ENCODE measurements at places on chromosomes 13 and 19.

DNA sequence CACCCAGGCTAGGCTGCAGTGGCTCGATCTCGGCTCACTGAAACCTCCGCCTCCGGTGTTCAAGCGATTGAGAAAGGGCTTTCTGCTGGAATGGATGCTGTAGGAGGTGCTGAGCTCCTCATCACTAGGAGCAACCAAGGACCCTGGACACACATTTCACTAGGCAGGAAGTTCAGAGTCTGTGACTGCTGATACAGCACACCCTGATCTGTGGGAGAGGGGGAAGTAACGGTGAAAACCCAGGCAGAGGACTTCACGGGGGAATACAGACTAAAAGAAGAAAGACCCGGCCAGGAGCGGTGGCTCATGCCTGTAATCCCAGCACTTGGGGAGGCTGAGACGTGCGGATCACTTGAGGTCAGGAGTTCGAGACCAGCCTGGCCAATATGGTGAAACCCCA, 11.9 kb upstream of the NOTCH3 start:
- DNase-seq, result no peak

DNA sequence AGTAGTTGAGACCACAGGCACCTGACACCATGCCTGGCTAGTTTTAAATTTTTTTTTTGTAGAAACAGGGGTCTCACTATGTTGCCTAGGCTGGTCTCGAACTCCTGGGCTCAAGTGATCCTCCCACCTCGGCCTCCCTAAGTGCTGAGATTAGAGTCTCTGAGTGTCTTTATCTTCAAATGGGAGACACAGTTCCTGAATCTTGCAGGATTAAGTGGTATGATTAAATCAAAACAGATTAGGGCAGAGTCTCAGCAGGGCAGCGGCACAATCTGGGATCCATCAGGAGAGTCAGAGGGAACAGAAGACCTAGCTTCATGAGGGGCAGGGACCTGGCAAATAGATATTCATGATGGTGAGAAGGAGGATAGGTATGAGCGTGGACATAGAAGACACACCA, 953 bp downstream of the RLN3 start:
- no peak for DNase-seq

GRCh38 chr13:110978390-110978789, 63.5 kb upstream of the ANKRD10 start:
- no peak for DNase-seq

DNA sequence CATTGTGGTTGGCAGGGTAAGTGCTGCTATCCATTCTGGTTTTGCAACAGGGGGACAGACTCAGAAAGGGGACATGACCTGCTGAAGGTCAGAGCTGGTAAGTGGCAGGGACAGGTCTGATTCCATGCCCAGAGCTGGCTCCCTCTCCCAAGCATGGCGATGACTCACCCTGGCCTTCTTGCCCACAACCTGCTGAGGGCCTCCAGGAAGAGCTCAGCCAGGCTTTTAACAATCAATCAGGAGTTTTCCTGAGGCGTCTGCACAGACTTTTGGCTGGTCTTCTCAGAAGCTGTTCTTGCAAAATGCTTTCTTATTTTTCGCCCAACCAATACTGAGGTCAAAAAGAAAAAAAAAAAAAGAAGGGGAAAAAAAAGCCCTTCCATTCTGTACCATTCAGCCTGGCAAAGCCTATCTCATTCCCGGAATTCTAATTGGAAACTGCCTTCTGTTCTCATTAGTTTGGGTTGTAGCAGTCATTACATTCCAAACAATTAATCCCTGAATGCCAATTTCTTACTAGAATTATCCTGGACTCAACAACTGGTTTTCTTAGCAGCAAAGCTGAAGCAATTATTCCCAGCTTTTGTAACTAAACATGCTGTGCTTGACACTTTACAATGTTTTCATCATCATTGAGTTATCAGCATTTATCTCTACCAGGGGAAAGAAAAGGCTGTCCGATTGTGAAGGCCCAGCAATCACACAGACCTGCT, 17.7 kb downstream of the SIAH3 start:
- DNase-seq, result peak; percentile 48

DNA sequence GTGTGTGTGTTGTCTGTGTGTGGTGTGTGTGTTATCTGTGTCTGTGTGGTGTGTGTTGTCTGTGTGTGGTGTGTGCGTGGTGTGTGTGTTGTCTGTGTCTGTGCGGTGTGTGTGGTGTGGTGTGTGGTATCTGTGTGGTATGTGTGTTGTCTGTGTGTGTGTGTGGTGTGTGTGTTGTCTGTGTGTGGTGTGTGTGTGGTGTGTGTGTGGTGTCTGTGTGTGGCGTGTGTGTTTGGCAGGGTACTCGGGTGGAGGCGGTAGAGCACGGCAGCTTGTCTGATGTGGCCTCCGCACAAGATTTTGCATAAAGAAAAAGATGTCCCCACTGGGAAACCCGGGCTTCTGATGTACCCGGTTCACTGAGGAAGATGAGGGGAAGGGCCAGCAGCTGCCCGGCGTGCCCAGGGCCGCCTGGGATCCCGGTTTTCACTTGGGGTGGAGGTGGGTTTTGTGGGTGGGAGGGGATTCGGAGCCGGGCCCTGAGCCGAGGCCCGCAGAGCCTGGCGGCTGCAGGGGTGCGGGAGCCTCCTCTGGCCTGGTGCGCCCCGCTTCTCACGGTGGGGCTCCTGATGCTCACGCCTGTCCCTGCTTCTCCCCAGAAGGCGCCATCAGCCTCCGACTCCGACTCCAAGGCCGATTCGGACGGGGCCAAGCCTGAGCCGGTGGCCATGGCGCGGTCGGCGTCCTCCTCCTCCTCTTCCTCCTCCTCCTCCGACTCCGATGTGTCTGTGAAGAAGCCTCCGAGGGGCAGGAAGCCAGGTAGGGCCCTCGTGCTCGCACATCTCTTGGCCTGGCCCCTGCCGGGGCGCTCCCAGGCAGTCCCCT, 21.2 kb downstream of the HDGFL2 start:
- no peak for DNase-seq

DNA sequence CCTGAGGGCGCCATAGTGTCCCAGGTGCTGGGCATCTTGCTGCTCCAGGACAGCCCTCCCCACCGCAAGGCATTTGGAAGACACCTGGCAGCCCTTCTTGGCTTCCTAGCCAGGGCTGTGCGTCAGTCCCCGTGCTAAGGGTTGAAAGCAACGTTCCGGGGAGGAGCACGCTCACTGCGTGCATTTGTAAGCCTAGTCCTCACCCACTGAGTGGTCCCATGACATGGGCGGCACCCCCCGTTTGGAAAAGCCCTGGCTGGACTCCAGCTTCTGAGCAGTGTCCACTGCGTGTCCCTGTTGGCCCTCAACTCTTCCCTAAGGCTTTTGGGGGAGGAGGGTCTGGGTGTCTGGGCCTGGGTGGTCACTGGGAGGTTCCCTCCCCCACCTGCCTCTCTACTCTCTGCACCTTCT, 76.3 kb upstream of the GPR183 start:
- no peak for DNase-seq

GRCh38 chr13:63189712-63190111, 1774.1 kb upstream of the PCDH20 start:
- DNase-seq, result no peak

GRCh38 chr13:75016225-75016624, 465.7 kb downstream of the TBC1D4 start:
- DNase-seq, result peak; percentile 21

GRCh38 chr13:112067116-112067741, at the start of gene SOX1:
SOX1 (plus strand) TSS chr13:112067149; CDS start chr13:112067659, 510 bp downstream.
- no peak for DNase-seq

DNA sequence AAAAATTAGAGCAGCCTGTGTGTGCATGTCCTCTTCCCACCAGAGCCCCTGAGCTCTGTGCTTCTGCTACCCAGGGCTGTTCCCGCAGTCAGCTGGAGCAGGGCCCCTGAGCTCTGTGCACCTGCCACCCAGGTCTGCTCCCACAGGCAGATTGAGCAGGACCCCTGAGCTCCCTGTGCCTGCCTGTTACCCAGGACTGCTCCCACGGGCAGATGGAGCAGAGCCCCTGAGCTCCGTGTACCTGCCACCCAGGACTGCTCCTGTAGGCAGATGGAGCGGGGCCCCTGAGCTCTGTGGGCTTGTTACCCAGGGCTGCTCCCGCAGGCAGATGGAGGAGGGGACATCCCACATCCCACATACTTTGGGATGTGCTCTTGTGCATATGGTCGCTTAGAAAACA, 186.8 kb upstream of the SOX1 start:
- no peak for DNase-seq

DNA sequence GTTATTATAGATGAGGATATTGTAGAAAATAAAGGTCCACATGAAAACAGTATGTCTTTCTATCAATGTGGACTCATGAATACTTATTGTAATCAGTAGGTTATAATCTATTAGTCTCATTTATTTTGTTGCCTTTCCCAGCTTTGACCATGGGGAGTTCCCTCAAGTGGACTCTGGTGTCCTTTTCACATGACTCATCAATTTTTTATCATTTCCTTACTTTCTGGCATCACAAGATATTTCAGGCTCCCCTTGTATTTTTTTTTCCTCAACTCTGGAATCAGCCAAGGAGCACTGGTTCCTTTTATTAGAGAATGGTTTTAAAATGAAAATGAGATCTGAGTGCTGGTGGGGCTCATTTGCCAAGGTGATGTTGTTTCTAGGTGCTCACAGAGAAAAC, 63.4 kb upstream of the DIAPH3 start:
- no peak for DNase-seq

DNA sequence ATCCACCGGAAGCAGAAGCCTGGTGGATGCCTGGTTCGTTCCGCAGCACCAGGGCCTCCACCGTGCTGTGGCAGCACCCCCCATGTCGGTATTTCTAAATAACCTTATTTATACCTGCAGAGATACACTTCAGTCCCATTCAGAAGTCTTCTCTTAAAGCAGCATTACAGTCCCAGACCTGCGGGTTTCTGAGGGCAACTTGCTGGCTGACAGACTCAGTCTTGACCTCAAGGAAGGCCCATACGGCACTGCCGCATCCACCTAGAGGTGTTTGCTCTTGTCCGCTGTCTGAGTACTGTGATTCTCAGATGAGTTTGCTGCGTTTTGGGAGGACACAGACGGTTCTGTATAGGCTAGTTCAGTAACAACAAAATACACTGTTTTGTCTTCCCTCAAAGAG, 16.9 kb upstream of the TEX29 start:
- no peak for DNase-seq

DNA sequence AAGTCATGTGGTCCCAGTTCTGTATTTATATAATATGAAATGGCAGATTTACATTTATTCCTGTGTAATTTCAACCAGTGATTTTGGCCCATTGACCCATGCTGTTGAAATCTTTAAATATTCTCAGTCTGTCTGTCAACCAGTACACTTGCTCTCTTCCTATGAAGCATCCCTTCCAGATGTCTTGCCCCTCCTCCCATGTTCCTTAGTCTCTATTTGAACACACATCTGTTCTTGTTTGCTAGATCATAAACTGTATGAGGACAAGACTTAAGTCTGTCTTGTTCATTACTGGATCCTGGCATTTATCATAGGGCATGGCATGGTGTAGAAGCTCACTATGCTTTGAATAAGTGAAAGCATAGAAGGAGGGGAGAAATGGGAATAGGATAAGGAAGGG, 34.9 kb downstream of the STARD13 start:
- no peak for DNase-seq

DNA sequence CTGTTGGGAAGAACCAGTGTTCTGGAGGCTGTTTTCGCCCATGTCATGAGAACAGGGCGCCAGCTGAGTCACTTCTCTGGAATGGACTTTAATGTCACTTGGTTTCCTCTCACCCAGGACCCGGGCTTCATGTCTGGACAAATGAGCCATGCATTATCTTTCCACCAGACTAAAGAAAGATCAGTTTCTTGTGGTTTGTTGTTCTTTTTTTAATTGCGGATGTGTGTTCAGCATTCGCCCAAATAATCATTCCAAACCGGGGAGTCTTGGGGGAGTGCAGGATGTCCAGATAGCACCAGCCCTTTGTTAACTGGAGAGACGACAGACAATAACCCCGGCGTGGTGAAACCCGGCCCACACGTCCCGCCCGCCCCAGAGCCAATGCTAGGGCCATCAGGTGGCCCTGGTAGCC, 102.5 kb downstream of the COL4A2 start:
- DNase-seq, result peak; percentile 44

GRCh38 chr19:13978351-13979243, 26.3 kb downstream of the DCAF15 start:
- peak; percentile 53 for DNase-seq

DNA sequence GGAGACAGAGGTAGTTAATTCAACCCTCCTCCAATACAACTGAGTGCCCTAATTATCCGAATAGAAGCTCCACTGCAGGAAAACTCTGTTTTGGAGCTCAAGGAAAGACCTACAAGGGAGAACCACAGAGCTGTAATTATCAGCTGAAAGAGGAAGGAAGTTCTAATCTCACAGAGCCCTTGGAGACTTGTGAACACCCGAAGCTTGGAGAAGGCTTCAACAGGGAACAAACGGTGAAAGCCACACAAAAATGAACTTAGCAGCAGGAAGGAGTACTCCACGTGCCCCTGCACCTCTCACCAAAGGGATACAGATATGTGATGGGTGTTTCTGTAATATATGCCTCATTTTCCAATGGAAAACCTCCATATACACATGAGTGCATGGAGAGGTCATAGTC, 61.1 kb downstream of the IRS2 start:
- DNase-seq, result no peak

DNA sequence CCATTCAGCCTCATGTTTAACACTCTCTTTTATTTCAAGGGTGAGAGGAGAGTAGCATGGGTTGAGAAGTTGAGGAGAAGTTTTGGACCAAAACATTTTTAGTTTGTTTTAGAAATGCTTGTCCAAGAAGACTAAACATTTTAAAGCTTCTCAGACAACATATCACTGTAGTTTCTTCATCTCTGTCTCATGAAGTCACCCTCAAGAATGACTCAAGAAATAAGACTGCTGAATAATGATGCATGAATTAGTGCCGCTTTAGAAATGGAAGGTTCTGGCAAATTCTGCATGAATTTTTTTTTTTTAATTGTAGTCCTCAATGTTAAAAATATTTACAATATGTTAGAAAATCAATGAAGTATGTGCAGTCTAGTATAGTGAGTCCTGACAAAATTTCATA, 422.7 kb upstream of the ARGLU1 start:
- no peak for DNase-seq

- DNase-seq, result peak; percentile 63
Measured at GRCh38 chr13:60448907-60449510, 52.0 kb downstream of the TDRD3 start.

DNA sequence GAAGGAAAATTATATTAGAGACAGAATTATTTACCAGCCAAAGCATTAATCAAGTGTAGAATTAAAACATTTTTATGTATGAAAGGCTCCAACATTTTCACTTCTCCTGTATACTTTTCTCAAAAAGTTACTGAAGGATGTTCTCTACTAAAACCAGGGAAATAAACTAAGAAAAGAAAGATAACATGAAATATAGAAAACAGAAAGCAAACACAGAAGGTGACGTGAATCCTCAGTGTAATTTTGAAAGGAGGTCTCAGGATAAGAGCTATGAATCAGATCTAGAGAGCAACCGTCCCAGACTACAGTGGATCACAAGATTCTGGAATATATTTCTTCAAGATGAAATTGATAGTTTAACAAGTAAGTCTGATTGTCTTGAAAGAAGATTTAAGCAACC, 144.5 kb downstream of the CYSLTR2 start:
- no peak for DNase-seq

- peak; percentile 15 for DNase-seq
Measured at GRCh38 chr19:10135551-10136334, 16.0 kb upstream of the EIF3G start.
